ENCODE measurements at places on chromosomes 4 and X.

GRCh38 chr4:154422152-154422551, 69.4 kb downstream of the DCHS2 start:
- no peak for DNase-seq

GRCh38 chrX:107632346-107632745, 4.0 kb downstream of the PRPS1 start:
- no peak for DNase-seq

DNA sequence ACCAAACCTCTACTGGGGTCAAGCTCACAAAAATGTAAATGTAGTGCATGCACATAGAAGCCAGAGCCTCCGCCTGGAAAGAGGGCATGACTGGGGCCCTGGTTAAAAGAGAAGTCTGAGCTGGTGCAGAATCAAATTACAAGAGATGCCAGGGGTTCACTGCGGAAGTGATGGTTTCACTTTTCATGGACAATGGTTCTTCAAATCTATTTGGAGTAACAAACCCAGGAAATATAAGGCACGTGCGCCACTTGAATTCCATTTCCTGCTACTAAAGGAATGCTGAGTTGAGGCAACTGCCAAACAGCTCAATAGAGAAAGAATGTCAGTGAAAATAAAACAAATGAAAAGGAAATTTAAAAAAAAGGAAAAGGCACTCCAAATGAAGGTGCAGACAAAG, 79.8 kb downstream of the FUNDC1 start:
- DNase-seq, result no peak

- no peak for DNase-seq
Observed at GRCh38 chr4:183674153-183674552, 15.1 kb downstream of the TRAPPC11 start.

DNA sequence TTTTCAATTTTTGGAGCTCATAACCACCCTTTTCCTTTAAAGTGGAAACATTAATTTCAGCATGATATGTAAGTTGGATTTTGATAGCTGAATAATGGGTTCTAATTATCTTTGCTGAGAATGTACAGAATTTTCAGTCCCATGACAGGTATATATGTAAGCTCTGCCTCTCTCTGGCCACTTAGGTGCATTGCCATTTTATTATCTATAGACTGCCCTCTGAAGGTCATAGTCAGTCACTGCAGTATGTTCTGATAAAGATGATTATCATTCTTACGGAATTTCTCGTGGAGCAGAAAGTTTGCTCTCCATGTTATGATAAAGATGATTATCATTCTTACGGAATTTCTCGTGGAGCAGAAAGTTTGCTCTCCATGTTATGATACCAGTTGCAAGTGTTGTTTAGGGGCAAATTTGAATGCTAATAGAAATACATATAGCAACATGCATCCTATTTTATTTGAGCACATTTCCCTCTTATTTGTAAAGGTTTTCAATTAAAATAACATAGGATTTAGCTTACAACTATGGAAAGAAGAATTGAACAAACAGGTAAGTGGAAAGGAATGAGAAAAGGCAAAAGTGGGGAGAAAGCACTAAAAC, 10.4 kb downstream of the AFP start:
- DNase-seq, result no peak

- DNase-seq, result no peak
Observed at GRCh38 chr4:82865592-82865991, 25.4 kb downstream of the SEC31A start.

DNA sequence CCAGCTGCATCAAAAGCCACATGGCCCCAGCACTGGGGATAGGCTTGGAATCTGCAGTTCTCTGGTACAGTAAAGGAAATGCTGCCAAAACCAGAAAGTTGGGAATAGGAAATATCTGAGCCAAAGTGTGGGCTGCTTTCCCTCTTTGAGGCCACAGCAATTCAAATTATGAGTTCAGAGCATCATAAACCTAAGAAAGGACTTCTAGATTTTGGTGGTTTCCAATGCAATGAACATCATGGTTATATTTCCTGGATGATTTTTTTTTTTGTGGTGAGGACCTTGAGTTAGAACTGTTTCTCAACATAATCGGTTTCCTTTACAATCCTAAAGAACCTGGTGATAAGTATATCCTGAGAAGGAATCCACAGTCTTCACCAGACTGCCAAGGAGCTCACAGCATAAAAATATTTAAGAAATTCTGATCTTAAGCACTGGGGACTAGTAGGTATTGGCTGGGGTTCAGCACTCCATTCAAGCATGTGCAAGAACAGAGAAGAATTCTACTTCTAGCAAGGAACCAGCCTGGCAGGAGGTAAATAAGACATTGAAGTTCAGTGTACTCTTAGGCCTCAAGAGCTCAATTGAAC, 29.8 kb upstream of the ARHGAP24 start:
- DNase-seq, result no peak

DNA sequence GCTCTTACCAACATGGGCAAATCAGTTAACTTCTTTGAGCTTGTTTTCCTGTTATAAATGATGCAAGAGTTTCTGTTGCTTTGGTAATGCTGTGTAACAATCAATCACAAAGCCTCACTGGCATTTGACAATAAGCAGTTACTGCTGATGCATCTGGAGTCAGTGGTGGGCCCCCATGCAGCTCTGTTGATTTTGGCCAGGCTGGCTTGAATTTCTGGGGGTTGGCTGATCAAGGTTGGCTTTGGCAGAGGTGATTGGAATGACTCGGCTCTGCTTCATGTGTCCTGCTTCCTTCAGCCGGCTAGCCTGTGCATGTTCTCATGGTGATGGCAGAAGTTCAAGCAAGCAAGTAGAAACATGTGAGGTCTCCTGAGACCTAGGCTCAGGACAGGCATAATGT, 90.4 kb downstream of the PHEX start:
- no peak for DNase-seq

DNA sequence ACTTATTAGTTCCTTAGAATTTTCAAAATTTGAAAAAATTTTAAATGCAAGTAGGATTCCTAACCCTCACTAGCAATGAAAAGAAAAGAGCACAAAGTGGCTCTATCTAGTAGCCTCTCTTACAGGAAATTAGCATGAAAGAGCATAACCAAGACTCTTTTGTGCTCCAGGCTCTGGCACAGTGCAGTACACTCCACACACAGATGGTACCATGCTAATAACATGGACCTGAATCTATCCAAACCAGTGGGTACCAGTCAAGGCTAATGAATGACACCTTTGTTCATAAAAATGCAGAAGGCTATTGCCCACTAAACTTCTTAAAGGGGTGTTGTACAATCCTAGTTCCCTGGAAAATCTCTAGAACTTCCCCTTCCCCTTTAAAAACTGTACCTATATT, 119.0 kb downstream of the MANBA start:
- no peak for DNase-seq

GRCh38 chr4:35342833-35343232, 901.5 kb downstream of the ARAP2 start:
- no peak for DNase-seq

DNA sequence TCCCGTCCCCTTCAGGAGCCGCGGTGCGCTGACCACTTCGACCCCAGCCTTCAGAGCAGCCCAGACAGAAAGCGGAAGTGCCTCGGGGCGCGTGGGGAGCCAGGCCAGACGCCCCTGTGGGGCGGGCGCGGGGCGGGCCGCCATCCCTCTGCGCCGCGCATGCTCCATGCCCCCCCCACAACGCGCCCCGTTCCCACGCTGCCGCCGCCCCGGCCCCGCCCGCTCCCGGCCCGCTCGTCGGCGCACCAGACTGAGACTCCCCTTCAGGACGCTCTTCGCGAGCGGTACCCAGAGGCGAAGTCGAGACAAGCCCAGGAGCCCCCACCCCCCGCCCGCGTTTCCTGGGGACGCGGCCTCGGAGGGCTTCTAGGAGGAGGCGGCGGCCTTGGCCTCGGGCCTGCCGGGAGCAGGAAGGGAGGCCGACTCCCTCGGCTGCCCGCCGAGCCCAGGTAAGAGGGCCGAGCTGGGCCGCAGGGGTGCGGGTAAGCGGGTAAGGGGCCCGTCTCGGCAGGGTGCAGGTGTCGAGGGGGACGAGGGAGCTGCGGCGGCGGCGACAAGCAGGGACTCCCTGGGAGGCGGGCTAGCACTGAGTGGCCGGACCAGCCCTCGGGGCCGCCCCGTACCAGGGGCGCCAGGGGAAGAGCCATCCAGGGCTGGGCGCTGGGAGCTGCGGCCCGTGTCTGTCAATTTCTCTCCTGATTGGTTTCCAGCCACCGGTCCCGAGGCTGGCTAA, at the start of gene ZFP92:
ZFP92 (plus strand) TSS at position 218 of the 733 bp plus-strand sequence. CDS start 6,851 bp downstream, outside the sequence.
- no peak for DNase-seq

DNA sequence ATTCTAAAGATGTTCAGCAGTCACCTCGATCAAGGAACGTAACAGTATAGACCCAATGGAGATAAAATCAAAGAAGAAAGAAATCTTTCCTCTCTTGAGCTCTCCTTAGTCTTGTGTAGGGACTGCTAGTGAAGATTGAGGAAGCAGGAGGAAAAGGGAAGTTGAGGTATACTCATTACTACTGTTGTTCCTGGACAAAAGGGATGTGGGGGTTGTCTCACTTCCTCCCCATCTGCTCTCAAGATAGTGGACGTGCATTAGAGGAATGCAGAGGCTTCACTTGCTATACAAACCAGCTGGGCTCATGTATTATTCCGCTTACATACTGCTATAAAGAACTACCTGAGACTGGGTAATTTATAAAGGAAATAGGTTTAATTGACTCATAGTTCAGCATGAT, 208.9 kb upstream of the ARHGEF9 start:
- DNase-seq, result no peak

DNA sequence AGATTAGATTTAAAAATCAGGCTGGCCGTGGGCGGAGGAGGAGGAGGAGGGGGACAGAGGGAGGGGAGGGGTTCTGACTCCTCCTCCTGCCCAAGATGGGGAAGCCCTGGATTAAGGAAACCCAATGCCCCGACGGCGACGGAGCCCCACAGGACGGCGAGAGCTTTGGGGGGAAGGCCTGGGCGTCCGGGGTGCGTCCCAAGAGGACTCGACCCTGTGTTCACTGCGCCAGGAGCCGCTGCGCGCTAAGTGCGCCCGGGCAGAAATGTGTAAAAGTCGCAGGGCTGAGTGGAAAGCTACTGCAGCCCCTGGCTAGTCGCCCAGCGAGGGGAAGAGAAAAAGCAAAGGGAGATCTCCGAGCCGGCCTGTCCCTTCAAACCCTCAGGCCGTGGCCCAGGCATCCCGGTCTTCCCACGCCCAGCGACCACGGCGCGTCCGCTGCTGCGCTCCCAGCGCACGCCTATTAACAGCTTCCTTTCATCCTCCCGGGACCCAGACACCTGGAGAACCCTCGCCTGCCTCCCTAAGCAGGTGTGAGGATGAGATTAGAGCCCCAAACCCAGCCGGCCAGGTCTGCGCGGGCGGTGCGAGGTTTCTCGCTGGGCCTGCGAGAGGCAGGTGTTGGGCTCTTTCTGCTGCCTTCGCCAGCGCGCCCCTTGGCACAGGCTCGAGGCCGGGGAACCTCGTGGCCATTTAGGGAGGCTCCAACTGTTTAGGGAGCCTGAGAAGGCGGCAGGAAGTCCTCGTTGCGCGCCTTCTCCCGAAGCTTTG, 1.4 kb upstream of the RPS6KA3 start:
- no peak for DNase-seq

DNA sequence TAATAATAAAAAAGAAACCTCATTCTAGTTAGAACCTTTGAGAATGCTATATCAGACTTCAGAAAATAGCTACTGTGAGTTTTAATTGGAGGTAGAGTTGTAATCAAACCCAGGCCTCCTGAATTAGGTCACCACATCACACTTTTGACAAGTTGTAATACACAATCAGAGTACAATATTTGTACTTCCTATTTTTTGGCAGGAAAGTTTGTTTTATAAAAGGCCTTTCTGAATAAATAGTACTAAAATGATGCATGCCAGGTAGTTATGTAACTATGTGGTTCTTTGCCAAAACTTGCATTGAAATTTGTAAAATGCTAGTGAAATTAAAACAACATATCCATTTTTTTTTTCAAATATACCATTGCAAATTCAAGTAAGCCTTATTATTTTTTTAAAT, 26.8 kb downstream of the ADH7 start:
- no peak for DNase-seq

GRCh38 chr4:78544678-78545077, 6.9 kb upstream of the ANXA3 start:
- peak; percentile 47 for DNase-seq

Measured in LNCaP clone FGC (cell line).